ENCODE measurements at places on chromosomes 12 and 14. TPM values are rescaled to one million over a fixed set of nuclear protein-coding genes. Genes with fewer than 3 reads are reported as not detected.

GRCh38 chr14:92964124-92965109 is 41.5 kb downstream of the CHGA start:
- DNase-seq, result no peak

DNA sequence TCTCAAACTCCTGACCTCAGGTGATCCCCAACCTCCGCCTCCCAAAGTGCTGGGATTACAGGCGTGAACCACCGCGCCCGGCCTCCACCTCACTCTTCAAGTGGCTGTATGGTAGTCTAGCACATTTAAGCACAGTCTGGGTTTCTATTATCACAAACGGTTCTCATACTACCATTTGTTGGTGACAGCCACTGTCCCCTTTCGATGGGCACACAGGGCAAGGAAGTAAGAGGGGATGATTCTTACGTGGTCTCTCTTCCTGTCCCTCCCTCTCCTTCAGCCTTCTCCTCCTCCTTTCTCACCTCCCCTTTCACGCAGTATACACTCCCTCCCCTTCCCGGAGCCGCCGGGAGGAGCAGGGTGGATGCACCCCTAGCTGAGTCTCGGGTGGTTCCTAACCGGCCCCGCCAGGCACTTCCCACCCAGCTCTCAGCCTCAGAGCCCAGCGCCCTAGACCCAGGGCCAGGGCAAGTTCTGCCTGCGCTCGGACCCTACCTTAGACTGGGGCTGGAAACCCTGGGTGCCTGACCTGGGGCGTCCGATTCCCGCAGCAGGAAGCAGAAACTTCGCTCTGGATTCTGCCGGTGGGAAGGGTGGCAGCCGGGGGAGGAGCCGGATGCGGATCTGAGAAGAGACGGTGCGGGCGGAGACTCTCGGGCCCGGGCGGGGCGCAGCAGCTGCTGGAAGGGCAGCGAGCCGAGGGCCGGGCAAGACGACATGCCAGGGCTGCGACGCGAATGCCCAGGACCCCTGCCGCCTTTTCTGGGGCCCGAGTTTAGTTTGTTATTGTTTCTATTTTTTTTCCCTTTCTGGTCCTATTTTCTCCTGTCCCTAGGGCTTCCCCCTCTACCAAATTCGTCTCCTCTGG is at the start of gene TEP1:
Gene TEP1 (minus strand): TSS at position 626 of the 868 bp plus-strand sequence. CDS start 5,062 bp downstream, outside the sequence.
- DNase-seq, result peak; percentile 49

The CCDC184 gene
- 3.7 TPM for polyA plus RNA-seq

DNA sequence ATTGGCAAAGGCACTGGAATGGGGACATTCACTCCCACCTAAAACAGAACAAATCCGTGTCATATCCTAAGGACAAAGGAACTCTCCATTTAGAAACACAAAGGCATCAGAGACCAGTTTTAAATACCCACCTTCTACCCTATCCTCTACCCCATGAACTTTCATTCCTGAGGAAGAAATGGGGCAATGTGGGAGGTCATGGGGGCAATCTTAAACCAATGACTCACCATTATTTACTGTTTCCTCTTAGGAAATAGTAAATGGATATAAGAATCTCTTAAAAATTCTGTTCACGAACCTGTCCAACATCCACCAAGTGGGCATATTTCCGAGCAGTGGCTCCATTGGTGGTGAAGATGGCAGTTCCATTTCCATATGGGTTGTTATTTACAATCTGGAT is 19.4 kb downstream of the ALDH6A1 start:
- no peak for DNase-seq

GRCh38 chr12:73678335-73678734 is 859.3 kb upstream of the ATXN7L3B start:
- no peak for DNase-seq

- no peak for DNase-seq
These were observed 6.4 kb downstream of the EDDM3A start for GRCh38 chr14:20751963-20752562.

The TNFAIP2 gene
- polyA plus RNA-seq, result 169 TPM

- DNase-seq, result no peak
These were observed 18.0 kb upstream of the C2CD5 start for GRCh38 chr12:22562036-22563028.

All from urinary bladder (tissue), 4 donors.